ENCODE measurements at places on chromosomes 1 and 21. TPM values are rescaled to one million over a fixed set of nuclear protein-coding genes. Genes with fewer than 3 reads are reported as not detected.

Gene NOC2L
- 58.4 TPM for total RNA-seq

DNA sequence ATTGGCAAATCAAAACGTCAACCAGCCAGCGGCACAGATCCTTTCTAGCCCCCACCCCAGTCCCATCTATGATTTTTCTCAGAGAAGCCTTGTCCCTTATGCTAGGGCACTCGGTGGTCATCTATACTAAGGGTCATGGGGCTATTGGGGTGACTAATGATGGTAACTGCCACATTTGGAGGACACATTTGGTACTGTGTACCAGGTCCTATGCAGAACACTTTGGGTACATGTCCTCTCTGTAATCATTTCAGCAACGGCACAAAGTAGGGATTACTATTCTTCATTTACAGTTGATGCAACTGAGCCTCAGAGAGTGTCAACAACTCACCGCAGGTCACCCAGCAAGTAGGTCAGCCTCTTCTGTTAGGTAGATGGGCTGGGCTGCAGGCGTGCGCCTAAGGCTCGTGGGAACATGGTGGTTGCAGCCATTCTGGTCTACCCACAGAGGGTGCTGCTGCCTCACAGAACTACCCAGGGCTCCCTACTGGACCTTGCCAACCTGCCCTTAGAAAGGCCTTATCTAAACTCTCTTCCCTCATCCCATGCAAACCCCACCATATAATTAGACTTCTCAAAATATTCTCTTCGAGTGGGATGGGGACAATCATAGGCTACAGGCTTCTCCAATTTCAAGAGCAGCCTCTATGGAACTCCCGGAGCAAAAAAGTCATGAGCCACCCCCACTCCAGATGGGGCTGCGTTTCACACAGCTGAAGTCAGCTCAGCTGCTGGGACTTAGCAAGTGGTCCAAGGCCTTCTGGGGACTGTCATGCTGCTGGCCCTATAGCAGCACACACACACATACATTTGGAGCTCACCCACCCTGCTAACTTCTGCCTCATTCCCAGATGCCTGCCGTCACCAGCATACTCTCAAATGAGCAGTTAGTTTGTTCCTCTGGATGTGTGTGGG, 5.8 kb upstream of the SDHB start:
- peaks cover 20% of the 10 kb centered on the region for H3K27me3 ChIP-seq
- H3K36me3 ChIP-seq, result no peaks in the 10 kb centered on the region
- no peak overlapping the region for H3K4me3 ChIP-seq
- H3K4me1 ChIP-seq, result peaks cover 11% of the 10 kb centered on the region

Gene TRPM2
- total RNA-seq, result 14.8 TPM

GRCh38 chr1:93353286-93353685, 7.6 kb downstream of the DR1 start:
- peaks cover 69% of the 10 kb centered on the region for H3K36me3 ChIP-seq
- H3K27ac ChIP-seq, result no peak overlapping the region
- H3K4me3 ChIP-seq, result no peak overlapping the region
- no peaks in the 10 kb centered on the region for H3K27me3 ChIP-seq

DNA sequence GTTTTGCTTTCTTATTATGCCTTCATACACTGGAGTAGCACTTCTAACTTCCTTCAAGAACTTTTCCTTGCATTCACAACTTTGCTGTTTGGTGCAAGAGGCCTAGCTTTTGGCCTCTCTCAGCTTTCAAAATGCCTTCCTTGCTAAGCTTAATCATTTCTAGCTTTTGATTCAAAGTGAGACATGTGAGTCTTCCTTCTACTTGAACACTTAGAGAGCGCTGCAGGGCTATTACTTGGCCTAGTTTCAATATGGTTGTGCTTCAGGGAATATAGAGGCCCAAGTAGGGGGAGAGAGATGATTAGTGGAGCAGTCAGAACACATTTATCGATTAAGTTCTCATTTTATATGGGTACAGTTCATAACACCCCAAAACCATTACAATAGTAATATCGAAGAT, 12.4 kb downstream of the ANGEL2 start:
- H3K36me3 ChIP-seq, result peaks cover 58% of the 10 kb centered on the region
- H3K27ac ChIP-seq, result peak overlapping the region; percentile 22
- DNase-seq, result no peak
- H3K27me3 ChIP-seq, result no peaks in the 10 kb centered on the region

Gene NBPF3
- total RNA-seq, result 5.0 TPM

- H3K27ac ChIP-seq, result no peak overlapping the region
- peaks cover 44% of the 10 kb centered on the region for H3K4me1 ChIP-seq
- peaks cover 52% of the 10 kb centered on the region for H3K36me3 ChIP-seq
- no peak for DNase-seq
- no peak overlapping the region for H3K4me3 ChIP-seq
These were observed 726 bp upstream of the FCER1G start for GRCh38 chr1:161214369-161214768.

Gene TMPRSS3
- total RNA-seq, result 24.6 TPM

DNA sequence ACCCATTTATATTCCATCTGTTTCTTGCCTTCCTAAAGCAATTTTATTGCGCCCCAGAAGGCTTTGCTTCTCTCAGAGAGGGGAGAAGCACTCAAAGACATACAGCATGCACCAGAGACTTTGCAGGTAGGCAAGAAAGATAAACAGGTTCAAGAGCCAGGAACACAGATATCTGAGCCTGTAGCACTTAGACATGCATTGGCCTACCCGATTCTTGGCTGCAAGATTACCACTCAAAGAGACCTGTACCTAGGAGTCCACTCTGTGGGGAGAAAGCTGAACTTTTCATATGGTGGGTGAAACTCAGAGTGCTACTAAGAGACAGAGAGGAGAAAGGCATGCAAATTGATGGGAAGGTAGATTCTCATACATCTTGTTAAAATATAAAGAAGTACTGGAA, 609.4 kb upstream of the PKN2 start:
- H3K4me3 ChIP-seq, result no peak overlapping the region
- H3K4me1 ChIP-seq, result no peaks in the 10 kb centered on the region
- no peak for DNase-seq

DNA sequence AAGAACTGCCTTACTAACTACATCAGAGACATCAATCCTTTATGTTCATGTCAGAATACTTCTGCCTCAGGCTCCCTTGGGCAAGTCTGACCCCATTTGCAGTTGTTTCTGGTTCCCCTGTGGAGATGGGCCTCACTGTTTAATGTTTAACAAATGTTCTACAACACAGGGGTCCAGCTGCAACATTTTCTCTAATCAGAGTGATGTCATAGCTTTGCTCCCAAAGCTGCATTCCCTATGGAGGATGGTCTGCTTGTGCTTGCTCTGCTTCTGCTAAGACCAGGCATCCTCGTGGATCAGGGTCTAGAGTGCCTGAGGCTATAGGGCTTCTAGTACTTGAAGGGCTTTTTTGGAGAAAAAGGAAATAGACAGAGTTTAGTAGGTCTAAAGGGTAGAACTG, 1071.2 kb downstream of the TTLL7 start:
- no peaks in the 10 kb centered on the region for H3K4me1 ChIP-seq
- no peak overlapping the region for H3K27ac ChIP-seq
- no peaks in the 10 kb centered on the region for H3K27me3 ChIP-seq
- H3K36me3 ChIP-seq, result no peaks in the 10 kb centered on the region
- no peak overlapping the region for H3K4me3 ChIP-seq
- DNase-seq, result no peak

GRCh38 chr1:59511476-59512465, 214.9 kb downstream of the FGGY start:
- no peak overlapping the region for H3K4me3 ChIP-seq
- H3K36me3 ChIP-seq, result no peaks in the 10 kb centered on the region
- H3K27ac ChIP-seq, result no peak overlapping the region
- no peaks in the 10 kb centered on the region for H3K27me3 ChIP-seq
- no peak for DNase-seq
- H3K4me1 ChIP-seq, result no peaks in the 10 kb centered on the region

- no peaks in the 10 kb centered on the region for H3K27me3 ChIP-seq
- peaks cover 49% of the 10 kb centered on the region for H3K36me3 ChIP-seq
- DNase-seq, result no peak
- no peak overlapping the region for H3K4me3 ChIP-seq
- H3K4me1 ChIP-seq, result no peaks in the 10 kb centered on the region
These were observed 48.5 kb upstream of the TTC39A start for GRCh38 chr1:51378871-51379270.

Gene CRP
- total RNA-seq, result not detected

Gene MYBPH
- not detected for total RNA-seq

DNA sequence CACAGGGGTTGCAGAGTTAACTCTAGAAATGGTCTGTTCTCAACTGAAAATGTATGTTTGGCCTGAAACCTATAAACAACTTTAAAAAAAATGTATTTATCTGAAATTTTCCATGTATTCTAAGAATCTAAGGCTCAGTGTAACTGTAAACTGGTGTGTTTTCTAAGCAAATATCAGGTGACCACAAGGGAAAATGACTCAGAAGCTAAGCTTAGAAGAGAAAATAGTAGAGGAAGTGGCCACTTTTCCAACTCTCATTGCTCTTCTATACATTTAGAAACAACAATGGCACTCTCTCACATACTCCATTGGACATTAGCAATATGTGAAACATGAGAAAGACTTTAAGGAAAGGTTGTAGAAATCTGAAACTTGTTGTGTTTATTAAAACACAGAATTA, 7.5 kb downstream of the TNFSF18 start:
- no peak overlapping the region for H3K4me3 ChIP-seq
- no peaks in the 10 kb centered on the region for H3K36me3 ChIP-seq
- DNase-seq, result no peak
- no peak overlapping the region for H3K27ac ChIP-seq
- H3K27me3 ChIP-seq, result peaks cover 13% of the 10 kb centered on the region
